Stimulated activated CD8-positive, alpha-beta memory T cell treated with anti-CD3 and anti-CD28 coated beads, Interleukin-7, amount 100 ng/mL, for 1 hour (primary cell): ENCODE measurements at places on chromosomes 6 and 20.

DNA sequence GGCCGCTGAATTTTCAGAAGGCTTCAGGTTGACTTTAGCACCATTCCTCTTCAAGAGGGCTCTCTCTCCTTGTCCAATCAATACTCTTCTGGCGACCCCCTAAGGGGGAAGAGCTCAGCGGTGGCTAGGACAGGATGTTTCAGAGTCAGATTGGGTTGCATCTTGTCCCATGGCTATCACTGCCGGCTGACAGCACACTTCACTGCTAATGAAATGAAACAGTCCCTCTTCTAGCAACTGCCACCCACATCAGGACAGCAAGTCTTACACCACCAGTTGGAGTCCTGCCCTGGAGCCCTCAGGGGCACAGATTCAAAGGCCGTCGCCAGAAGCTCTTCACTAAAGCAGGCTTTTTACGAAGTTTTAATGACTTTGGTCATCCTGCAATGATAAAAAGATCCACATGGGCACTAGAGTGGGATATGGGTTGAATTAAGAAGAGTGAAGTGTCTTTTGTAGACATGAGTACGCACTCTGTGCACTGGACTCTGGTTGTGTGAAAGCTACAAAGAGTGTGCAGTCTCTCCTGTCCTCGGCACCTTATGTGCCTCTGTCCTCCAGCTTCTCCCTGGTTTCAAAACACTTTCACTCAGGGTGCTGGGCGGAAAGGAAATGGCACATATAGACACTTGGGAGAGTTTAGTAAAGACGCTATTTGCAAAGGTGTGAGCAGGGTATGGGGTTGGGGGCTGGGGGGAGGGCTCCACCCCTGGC lies 66.1 kb upstream of the SLC22A16 start:
- DNase-seq = no peak

GRCh38 chr6:18342223-18342622 lies 44.9 kb upstream of the RNF144B start:
- no peak for DNase-seq

DNA sequence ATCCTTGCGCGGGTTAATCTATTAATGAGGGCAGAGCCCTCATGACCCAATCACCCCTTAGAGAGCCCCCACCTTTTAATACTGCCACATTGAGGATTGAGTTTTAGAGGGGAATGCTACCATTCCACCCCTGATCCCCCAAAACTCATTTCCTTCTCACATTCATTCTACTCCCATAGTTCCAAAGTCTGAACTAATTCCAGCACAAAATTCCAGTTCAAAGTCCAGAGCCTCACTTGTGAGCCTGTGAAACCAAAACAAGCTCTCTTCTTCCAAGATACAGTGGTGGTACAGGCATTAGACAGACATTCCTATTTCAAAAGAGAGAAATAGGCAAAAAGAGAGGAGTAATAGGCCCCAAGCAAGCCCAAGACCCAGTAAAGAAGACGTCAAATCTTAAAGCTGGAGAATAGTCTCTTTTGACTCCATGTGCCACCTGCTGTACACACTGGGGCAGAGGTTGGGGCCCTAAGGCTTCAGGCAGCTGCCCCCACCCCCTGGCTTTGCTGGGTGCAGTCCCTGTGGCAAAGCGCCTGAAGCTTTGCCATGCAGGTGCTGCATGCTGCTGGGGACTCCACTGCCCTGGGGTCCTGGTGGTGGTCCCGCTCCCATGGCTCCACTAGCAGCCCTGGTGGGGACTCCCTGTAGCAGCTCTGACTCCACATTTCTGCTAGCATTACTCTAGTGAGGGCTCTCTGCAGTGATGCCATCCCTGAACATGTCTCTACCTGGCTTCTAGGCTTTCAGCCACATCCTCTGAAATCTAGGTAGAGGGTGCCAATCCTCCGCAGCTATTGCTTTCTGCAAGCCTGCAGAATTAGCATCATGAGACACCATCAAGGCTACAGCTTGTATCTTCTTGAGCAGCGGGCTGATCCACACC lies 41.3 kb downstream of the RSPH3 start:
- no peak for DNase-seq

GRCh38 chr20:19527509-19527908 lies 230.5 kb upstream of the RIN2 start:
- no peak for DNase-seq
